ENCODE measurements at places on chromosomes 16 and 17. TPM values are rescaled to one million over a fixed set of nuclear protein-coding genes. Genes with fewer than 3 reads are reported as not detected.

ABCA8 gene
- total RNA-seq, result 10.4 TPM

MFSD11 gene
- total RNA-seq, result 16.6 TPM

DNA sequence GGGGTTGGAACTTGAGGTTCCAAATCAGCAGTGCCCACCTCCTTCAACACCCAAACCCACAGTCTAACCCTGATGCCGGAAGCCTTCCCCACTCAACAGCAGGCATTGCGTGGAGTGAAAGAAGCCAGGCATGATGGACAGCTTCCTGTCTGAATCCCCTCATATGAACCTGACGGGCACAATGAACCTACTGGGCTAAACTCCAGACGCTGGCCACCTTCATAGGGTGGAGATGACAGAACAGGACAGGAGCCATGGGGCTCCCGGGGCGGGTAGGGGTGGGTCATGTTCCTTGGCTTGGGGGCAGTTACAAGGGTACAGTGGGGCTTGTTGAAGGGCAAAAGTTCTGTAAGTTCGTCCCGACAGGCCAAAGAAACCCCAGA lies 460 bp upstream of the HSBP1 start:
- no peaks in the 10 kb centered on the region for H3K36me3 ChIP-seq
- no peak overlapping the region for H3K4me3 ChIP-seq
- peak overlapping the region; percentile 81 for H3K27ac ChIP-seq
- no peak for DNase-seq
- no peaks in the 10 kb centered on the region for H3K27me3 ChIP-seq

KRT24 gene
- not detected for total RNA-seq

FBXW10B gene
- total RNA-seq, result not detected

GRCh38 chr17:13884347-13884746 lies 185.0 kb upstream of the COX10 start:
- H3K27ac ChIP-seq, result no peak overlapping the region
- no peak for DNase-seq
- H3K4me3 ChIP-seq, result no peak overlapping the region

NHLRC4 gene
- 0.52 TPM for total RNA-seq

TNP2 gene
- total RNA-seq, result not detected

ZKSCAN2 gene
- total RNA-seq, result 1.8 TPM

ABCC3 gene
- total RNA-seq, result 163 TPM

GRCh38 chr16:68086860-68087268 lies 1.7 kb downstream of the NFATC3 start:
- peak overlapping the region; percentile 94 for H3K4me3 ChIP-seq
- H3K4me1 ChIP-seq, result peaks cover 50% of the 10 kb centered on the region
- peak overlapping the region; percentile 2 for H3K27ac ChIP-seq
- no peaks in the 10 kb centered on the region for H3K27me3 ChIP-seq
- no peak for DNase-seq
- no peaks in the 10 kb centered on the region for H3K36me3 ChIP-seq

ARL17A gene
- total RNA-seq, result 13.8 TPM

BRIP1 gene
- total RNA-seq, result 0.33 TPM

GRCh38 chr16:87229230-87230188 lies 87.7 kb downstream of the C16orf95 start:
- no peaks in the 10 kb centered on the region for H3K4me1 ChIP-seq
- no peak overlapping the region for H3K4me3 ChIP-seq
- no peak overlapping the region for H3K27ac ChIP-seq
- H3K27me3 ChIP-seq, result no peaks in the 10 kb centered on the region
- no peaks in the 10 kb centered on the region for H3K36me3 ChIP-seq

DNA sequence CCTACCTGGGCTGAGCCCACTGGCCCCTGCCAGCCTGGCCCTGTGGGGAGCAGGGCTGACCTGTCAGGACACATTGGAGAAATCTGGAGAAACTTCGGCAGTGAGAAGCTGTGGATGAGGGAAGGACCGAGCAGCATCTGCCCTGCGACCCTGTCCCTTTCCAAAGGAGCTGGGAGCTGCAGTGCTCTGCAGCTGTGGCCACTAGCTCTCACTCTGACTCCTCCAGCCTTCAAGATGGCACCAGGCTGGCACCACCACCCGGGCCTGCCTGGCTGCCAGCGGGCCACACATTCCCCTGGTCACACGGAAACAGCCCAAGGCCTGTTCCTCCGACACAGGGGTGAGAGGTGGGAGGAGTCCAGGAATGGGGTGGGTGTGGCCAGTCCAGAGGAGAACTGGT lies 30.1 kb downstream of the CD300LG start:
- H3K4me1 ChIP-seq, result peaks cover 4% of the 10 kb centered on the region
- H3K27me3 ChIP-seq, result no peaks in the 10 kb centered on the region
- no peak for DNase-seq
- H3K36me3 ChIP-seq, result no peaks in the 10 kb centered on the region

DNA sequence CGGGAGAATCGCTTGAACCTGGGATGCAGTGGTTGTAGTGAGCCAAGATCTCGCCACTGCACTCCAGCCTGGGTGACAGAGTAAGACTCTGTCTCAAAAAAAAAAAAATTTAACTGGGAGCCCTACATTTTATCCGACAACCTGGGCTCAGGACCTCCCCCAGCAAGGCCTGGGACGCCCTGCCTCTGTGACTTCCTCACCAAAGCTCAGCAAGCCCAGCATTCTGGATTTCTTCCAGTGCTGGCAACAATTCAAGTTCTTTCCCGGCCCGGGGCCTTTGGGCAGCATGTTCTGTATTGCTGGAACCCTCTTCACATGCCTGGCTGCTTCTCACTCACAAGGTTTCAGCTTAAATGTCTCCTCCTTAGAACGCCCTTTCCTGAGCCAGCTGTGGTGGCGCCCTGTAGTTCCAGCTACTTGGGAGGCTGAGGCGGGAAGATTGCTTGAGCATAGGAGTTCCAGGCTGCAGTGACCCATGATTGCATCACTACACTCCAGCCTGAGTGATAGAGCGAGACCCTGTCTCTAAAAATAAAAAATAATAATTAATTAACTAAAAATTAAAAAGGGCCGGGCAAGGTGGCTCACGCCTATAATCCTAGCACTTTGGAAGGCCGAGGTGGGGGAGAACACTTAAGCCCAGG lies 15.9 kb upstream of the MEIOB start:
- H3K4me3 ChIP-seq, result no peak overlapping the region
- H3K4me1 ChIP-seq, result no peaks in the 10 kb centered on the region

KCTD19 gene
- total RNA-seq, result not detected

DNA sequence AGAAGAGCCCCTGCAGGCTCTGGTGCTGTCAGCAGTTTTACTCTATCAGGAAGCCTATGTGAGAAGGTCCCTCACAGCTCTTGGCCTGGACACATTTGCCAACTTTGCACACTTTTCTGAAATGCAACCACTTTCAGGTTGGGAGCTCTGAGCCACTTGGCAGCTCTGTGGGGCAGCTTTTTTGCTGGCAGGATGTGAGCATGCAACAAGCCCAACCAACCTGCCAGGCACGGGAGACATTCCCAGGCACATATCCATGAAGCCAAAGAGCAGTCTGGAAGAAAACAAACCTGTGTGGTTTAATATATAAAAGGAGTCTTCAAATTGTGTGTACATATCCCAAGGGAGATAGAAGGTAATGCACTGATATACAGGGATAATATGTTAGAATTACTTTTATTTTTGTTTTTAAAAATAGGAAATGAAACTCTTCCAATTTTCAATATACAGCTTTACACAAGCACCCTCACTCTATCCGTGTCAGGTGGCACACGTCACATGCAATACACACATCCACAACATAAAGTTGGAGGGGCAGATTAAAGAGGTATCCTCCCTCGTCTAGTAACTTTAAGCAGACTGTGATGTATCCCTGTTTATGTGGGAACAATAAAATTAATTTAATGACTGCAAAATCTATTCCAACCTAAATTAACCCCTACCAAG lies 57.4 kb upstream of the COX10 start:
- H3K4me1 ChIP-seq, result peaks cover 3% of the 10 kb centered on the region
- peak; percentile 56 for DNase-seq
- no peaks in the 10 kb centered on the region for H3K36me3 ChIP-seq
- H3K4me3 ChIP-seq, result no peak overlapping the region
- H3K27ac ChIP-seq, result no peak overlapping the region

CDK3 gene
- 3.4 TPM for total RNA-seq

TSR3 gene
- 98.8 TPM for total RNA-seq

GRCh38 chr17:65544672-65545071 lies 16.8 kb downstream of the AXIN2 start:
- no peak overlapping the region for H3K27ac ChIP-seq
- H3K27me3 ChIP-seq, result no peaks in the 10 kb centered on the region
- no peaks in the 10 kb centered on the region for H3K36me3 ChIP-seq
- no peak overlapping the region for H3K4me3 ChIP-seq
- no peak for DNase-seq

DNA sequence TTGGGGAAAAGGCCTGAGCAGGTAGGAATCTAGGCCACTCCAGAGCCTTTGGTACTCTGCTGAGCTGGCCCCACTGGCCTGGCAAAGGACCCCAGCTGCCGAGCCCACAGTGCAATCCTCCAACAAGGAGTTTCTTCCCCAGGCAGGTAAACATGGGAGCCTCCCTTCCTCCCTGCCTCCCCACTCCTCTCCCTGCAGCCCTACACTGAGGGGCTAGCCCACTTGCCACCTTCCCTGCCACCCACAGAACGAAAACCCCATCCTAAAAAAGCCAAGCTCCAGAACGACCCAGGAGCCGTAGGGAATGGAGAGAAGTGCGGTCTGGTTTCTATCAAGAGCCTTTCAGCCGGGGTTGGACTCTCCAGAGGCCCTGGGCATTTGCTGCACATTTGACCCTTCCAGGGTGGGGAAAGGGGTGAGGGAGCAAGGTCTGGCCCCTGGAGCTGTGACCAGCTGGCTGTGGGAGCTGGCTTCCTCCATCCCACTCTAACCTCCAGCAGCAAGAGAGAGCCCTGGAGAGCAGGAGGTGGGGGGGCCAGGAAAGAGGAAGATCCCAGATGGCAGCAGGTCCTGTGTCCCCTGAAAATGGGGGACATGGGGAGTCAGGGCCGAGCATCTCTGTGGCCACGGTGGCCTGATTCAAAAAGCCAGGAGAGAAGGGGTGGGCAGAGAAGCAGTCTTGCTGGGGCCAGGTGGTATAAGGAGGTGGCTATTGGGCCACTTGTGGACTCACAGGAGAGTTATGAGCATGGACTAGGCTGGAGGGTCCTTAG lies 1.3 kb downstream of the HID1 start:
- H3K36me3 ChIP-seq, result no peaks in the 10 kb centered on the region
- no peaks in the 10 kb centered on the region for H3K27me3 ChIP-seq
- DNase-seq, result no peak
- peak overlapping the region; percentile 94 for H3K27ac ChIP-seq

DNA sequence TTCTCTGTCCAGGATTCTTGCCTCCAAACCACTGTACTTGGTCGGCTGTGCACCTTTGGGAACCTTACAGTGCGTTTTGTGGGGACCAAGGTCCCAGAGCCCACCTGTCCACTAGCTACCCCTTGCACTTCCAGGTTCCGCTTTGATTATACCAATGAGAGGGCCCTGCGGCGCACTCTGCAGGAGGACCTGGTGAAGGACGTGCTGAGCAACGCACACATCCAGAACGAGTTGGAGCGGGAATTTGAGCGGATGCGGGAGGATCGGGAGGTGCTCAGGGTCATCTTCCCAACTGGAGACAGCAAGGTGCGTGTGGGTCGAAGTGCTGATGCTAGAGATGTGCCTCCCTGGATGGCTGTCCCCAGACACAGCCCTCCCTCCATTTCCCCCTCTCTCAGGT lies 18.8 kb downstream of the POLR2A start:
- no peak overlapping the region for H3K27ac ChIP-seq
- DNase-seq, result no peak
- H3K36me3 ChIP-seq, result peaks cover 66% of the 10 kb centered on the region
- no peaks in the 10 kb centered on the region for H3K27me3 ChIP-seq

- peaks cover 14% of the 10 kb centered on the region for H3K36me3 ChIP-seq
- no peak overlapping the region for H3K4me3 ChIP-seq
- H3K27me3 ChIP-seq, result no peaks in the 10 kb centered on the region
- H3K4me1 ChIP-seq, result no peaks in the 10 kb centered on the region
Measured at GRCh38 chr16:22333457-22333994, 36.3 kb downstream of the POLR3E start.

TRAP1 gene
- total RNA-seq, result 92.9 TPM

FAM20A gene
- 1.3 TPM for total RNA-seq

GRCh38 chr17:75847614-75848522 lies 3.7 kb upstream of the UNC13D start:
- peaks cover 78% of the 10 kb centered on the region for H3K4me1 ChIP-seq
- peak; percentile 57 for DNase-seq
- H3K4me3 ChIP-seq, result no peak overlapping the region
- H3K27me3 ChIP-seq, result no peaks in the 10 kb centered on the region

SLC16A11 gene
- total RNA-seq, result 4.2 TPM

GRCh38 chr16:86975445-86975844 lies 341.7 kb downstream of the C16orf95 start:
- H3K27ac ChIP-seq, result no peak overlapping the region
- no peak for DNase-seq
- H3K4me3 ChIP-seq, result no peak overlapping the region
- no peaks in the 10 kb centered on the region for H3K27me3 ChIP-seq
- H3K36me3 ChIP-seq, result no peaks in the 10 kb centered on the region

PHOSPHO1 gene
- not detected for total RNA-seq

GLP2R gene
- 4.7 TPM for total RNA-seq

GRCh38 chr17:80393961-80394360 lies 21.0 kb upstream of the ENDOV start:
- H3K27ac ChIP-seq, result peak overlapping the region; percentile 3
- no peaks in the 10 kb centered on the region for H3K27me3 ChIP-seq
- H3K36me3 ChIP-seq, result no peaks in the 10 kb centered on the region
- H3K4me1 ChIP-seq, result no peaks in the 10 kb centered on the region

- no peak overlapping the region for H3K4me3 ChIP-seq
- no peak overlapping the region for H3K27ac ChIP-seq
- no peaks in the 10 kb centered on the region for H3K4me1 ChIP-seq
- DNase-seq, result no peak
- no peaks in the 10 kb centered on the region for H3K27me3 ChIP-seq
Measured at GRCh38 chr17:73823684-73824083, 179.4 kb upstream of the SDK2 start.

DNA sequence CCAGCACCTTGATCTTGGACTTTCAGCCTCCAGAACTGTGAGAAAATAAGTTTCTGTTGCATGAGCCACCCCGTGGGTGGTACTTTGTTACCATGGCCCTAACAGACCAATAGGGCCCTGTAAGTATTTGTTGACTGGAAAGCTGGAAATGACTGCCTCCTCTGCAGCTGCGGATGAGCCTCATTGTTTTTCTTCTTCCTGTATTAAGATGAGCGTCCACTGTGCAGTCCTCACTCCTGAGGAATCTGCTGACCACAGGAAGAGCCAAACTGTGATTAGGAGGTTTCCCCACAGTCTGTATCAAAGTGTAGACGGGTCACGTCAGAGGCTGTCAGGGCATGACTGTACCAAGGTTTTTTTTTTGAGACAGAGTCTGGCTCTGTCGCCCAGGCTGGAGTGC lies 12.2 kb upstream of the AKTIP start:
- H3K36me3 ChIP-seq, result no peaks in the 10 kb centered on the region
- DNase-seq, result no peak
- H3K27me3 ChIP-seq, result no peaks in the 10 kb centered on the region
- no peak overlapping the region for H3K4me3 ChIP-seq
- no peak overlapping the region for H3K27ac ChIP-seq
